ENCODE measurements at places on chromosomes 6 and 20.

- no peak for DNase-seq
Measured at GRCh38 chr20:24627926-24628325, 158.5 kb downstream of the SYNDIG1 start.

DNA sequence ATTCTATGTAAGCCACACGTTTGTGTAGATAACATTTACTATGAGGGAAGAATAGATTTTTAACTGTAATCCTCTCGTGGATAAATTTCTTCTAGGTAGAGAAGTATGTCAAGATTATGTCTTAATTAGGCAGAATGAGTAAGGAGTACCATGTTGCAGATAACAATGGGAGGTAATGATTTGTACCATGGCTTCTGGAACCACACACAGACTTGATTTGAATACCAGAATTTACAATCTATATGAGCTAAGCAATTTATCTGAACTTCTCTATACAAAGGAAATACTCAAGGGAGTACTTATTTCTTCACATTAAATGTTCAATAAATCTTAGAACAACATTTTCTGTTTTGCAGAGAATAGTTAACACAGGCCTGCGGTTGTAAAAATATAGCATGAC, 51.5 kb downstream of the RPS12 start:
- no peak for DNase-seq

GRCh38 chr6:116047173-116047933, 13.3 kb downstream of the FRK start:
- no peak for DNase-seq

- no peak for DNase-seq
Measured at GRCh38 chr20:54611708-54612412, 136.5 kb downstream of the DOK5 start.

DNA sequence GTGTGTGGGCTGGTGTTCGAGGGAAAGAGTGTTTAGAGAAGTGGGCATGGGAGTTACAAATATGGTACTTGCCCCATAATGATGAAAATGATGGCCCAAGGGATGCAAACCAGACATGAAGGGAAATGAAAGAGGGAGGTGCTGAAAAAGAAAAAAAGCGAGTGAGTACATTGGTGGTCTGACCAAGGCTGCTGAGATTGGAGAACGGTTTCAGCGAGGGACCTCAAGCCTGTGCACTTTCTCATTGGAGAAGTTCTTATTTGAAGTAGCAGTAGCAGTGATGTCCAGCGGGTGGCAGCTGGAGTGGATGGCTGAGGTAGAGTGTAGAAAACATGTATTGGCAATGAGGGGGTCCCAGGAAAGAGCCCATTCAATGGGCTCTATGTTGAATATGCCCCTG, 54.8 kb downstream of the TNFAIP3 start:
- no peak for DNase-seq

GRCh38 chr6:139277161-139277560, 14.6 kb downstream of the TXLNB start:
- no peak for DNase-seq

DNA sequence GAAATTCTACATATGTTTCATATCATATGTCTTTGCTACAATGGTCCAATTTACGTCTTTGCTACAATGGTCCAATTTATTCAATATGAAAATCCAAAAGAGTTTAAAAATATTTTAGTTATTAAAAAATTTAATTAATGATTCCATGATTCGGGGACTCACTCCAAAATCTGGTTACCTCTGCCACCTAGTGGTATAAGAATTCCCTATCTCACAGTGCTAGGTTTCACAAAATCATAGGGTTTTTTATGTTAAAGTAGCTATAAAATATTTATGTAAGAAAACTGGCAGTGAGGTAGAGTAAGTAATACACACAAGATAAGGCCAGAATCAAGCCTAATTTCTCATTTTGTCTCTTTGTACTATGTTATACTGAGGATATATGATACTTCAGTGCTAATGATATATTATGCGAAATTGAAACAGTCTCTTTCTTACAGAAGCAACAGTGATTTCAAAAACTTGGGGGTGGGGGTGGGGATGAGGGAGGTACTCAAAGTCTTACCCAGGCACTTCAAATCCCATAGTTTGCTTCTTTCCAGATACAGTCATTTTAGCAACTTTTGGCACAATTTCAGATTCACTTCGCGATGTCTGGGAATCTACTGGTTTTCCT, 52.3 kb downstream of the HBS1L start:
- no peak for DNase-seq

DNA sequence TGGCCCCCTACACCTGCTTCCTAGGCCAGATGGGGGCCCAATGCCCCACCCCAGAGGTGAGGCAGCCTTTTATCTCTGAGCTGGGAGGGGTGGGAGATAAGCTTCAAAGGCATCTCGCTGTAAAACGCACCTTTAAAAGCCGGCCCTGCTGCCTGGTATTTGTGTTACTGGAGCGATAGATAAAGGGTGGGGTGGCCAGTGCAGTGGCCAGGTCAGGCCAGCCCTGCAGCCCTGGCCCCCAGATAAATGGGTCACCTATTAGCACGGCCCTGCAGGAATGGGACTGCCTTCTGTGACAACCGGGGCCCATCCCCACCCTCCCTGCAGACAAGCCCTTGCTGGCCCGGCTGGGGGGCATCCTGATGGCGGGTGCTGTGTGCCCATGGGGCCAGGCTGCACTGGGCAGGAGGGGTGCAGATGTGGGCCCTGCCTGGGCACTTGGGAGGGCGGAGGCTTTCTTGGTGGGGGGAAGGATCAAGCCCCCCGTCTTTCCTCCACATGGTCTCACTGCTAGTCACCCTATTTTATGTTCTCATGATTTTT, 3.0 kb upstream of the RBBP8NL start:
- DNase-seq = no peak

DNA sequence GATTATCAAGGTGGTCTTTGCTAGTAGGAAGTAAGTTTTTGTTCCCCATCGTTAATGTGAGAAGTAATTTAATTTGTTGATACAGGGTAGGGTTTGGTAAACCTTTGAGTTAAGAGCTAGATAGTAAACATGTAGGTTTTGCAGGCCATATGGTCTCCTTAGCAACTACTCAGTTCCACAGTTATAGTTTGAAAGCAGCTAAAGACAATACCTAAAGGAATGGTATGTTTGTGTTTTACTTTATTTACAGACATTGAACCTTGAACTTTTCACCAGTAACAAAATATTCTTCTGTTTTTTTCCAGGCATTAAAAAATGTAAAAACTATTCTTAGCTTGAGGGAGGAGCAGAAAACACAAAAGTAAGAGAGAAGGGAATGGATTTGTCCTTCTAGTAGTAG, 1.7 kb downstream of the CAP2 start:
- DNase-seq = no peak

All from retinal pigment epithelial cell (primary cell).